ENCODE measurements at places on chromosomes 7 and 10.

DNA sequence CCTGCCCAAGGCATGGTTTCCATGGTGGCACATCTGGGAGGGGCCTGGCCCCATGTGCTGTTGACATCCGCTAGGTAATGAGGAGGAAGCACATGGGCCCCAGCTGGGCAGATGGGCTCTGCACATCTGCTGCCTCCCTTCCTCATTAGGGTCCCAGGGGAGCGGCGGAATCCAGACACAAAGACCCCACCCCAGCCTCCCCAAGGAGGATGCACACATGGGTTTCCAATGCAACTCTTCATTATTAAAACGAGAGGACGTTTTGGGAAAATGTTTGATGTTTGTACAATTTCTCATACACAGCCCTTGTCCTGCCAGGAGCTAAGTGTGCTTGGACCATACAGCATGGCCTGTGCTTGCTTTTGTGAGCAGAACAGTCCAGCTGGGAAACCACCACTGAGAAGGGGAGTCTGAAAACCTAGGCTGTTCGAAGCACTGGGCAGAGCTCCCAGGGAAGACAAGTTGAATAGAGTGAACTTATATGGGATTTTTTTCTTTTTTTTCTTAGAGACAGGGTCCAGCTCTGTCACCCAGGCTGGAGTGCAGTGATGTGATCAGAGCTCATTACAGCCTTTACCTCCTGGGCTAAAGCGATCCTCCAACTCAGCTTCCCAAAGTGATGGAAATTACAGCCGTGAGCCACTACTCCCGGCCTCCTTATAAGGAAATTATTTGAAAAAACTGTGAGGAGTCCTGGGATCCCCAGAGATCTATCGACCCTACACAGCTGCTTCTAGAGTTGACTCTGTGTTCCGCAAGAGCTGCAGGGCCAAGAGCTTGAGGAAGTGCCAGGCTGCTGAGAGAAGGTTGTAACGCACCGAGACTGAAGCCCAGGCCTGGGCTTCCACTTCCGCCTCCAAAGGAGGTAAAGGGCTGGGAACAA, 23.4 kb downstream of the FAM107B start:
- DNase-seq: no peak

GRCh38 chr10:102393411-102394078, 2.0 kb upstream of the NFKB2 start:
- no peak for DNase-seq

GRCh38 chr7:134435161-134435920, 23.6 kb downstream of the AKR1B1 start:
- peak; percentile 74 for DNase-seq

- DNase-seq: no peak
Observed at GRCh38 chr10:6871128-6871527, 291.1 kb upstream of the PRKCQ start.

DNA sequence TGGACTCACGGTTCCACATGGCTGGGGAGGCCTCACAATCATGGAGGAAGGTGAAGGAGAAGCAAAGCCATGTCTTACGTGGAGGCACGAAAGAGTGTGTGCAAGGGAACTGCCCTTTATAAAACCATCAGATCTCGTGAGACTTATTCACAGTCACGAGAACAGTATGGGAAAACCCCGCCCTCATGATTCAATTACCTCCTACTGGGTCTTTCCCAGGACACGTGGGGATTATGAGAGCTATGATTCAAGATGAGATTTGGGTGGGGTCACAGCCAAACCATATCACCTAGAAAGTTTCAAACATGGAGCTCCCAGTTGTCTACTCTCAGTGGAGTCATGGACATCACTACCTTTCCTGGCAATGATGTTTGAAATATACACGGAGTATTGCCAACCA, 49.6 kb downstream of the CYCS start:
- DNase-seq: no peak

GRCh38 chr10:127918572-127918971, 11.7 kb downstream of the PTPRE start:
- no peak for DNase-seq

- peak; percentile 35 for DNase-seq
Observed at GRCh38 chr7:152617056-152617455, 58.9 kb downstream of the XRCC2 start.

GRCh38 chr10:72340510-72341261, 14.0 kb downstream of the DNAJB12 start:
- peak; percentile 59 for DNase-seq

DNA sequence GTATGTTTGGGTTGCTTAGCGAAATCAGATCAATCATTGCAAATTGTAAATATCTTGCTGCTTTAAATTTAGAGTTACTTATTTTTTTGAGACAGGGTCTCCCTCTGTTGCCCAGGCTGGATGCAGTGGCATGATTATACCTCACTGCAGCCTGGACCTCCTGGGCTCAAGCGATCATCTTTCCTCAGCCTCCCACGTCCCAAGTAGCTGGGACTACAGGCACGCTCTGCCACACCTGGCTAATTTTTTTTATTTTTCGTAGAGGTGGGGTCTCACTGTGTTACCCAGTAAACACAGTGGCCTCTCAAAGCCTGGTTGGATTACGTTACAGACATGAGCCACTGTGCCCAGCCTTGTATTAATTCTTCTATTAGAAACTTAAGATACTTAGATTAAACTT, 1.7 kb downstream of the VDAC2 start:
- DNase-seq: no peak

DNA sequence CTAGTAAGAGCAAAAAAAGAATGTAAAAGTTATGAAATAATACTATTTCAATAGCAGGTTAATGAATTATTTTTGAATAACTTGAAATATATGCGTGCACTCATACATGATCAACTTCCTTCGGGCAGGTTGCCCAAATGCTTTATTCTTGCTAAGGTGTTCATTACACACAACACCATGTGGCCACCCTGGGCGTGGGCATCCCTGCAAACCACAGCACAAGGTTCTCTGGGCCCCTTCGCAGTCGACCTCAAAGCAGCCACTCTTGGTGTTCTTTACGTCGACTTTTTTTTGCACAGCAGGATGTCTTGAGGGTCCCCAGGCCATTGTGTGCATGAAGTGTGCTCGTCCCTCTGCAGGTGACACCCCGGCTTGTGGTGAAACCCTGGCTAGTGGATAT, 300.7 kb upstream of the PITRM1 start:
- DNase-seq: peak; percentile 91

GRCh38 chr10:3613318-3613717, 171.7 kb downstream of the KLF6 start:
- no peak for DNase-seq

DNA sequence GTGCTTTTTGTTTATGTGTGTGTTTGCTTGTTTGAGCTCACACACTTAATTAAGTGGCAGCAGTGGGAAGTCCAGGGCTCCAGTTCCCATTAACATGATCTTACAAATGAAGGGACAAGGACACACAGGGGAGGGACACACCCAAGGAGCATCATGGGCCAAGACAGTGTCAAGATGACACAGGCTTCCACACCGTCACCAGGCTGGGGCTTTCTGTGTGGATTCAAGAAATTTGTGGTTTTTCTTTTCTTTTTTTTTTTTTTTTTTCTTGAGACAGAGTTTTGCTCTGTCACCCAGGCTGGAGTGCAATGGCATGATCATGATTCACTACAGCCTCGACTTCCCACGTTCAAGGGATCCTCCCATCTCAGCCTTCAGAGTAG, 173.6 kb downstream of the KIAA1217 start:
- peak; percentile 8 for DNase-seq

GRCh38 chr10:68088740-68089139, 13.7 kb upstream of the HERC4 start:
- DNase-seq: no peak

DNA sequence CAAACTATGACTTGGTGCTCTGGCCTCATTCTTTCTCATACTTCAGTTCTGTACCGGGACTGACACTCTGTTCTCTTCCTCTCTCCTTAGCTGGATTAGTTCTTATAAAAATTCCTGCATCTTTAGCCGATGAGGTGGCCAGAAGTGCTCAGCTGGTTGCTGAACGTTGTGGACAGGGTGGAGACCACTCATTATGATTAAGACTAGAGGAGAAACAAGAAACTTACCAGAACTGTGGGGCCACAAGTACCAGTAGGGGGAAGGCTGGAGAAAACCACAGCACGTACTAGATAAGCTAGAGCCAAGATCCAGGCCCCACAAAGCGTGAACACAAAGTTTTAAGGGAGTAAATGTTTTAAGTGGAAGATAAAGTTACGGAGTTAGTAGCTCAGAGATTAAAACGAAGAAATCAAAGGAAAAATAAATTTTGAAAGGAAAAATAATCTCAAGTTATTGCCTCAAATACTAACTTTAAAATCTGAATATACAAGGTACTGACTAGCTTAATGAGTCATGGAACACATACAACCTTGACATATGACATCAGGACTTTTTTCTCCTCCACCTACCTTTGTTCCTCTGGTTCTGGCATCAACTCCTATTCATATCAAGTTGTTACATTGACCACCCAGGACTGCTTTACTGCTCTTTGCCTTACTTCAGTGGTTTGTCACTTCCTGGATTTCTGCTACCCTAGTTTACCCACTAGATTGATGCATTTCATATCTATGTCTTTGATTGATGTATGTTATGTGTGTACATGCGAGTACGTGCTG, 469.0 kb downstream of the TFEC start:
- DNase-seq: no peak

DNA sequence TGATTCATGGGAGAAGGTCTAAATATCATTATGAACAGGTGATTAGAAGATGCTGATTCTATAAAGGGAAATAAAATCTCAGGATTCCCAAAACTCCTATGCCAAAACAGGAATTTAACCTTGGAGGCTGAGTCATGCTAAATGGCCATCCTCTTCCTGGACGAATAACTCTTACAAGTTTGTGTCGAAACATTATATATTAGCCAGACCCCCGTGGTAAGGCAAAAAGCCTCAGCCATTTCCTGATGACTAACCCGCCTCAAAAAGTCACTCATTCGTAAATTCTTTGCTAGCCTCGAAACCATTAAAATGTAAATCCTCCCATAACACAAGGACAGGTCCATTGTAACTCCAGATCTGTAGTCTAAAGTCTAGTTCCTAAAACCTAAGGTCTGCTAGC, 32.0 kb downstream of the CUL2 start:
- peak; percentile 94 for DNase-seq

GRCh38 chr7:31017032-31017675, 35.0 kb upstream of the ADCYAP1R1 start:
- DNase-seq: no peak

GRCh38 chr10:77539147-77539935, 98.3 kb downstream of the KCNMA1 start:
- DNase-seq: no peak

DNA sequence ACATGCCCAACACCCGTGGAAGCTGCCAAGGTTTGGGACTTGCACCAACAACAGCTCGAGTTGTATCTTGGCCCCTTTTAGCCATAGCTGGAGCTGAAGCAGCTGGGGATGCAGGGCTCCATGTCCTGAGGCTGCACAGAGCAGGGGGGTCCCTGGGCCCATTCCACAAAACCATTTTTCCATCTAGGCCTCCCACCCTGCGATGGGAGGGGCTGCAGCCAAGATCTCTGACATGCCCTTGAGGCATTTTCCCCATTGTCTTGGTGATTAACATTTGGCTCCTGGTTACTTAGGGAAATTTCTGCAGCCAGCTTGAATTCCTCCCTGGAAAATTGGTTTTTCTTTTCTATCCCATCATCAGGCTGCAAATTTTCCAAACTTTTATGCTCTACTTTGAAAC, 637.8 kb upstream of the VSTM2A start:
- no peak for DNase-seq

Measured in kidney tubule cell (primary cell).